ENCODE measurements at places on chromosomes 6 and 20. TPM values are rescaled to one million over a fixed set of nuclear protein-coding genes. Genes with fewer than 3 reads are reported as not detected.

GRCh38 chr6:170221052-170221752, 69.7 kb downstream of the DLL1 start:
- peak; percentile 53 for DNase-seq

RPS6KA2 gene
- 33.2 TPM for total RNA-seq

GRCh38 chr6:112024464-112024863, 29.4 kb upstream of the CCN6 start:
- DNase-seq, result no peak

ZC3H12D gene
- 0.30 TPM for total RNA-seq

GRCh38 chr20:21189761-21190523, 64.1 kb downstream of the KIZ start:
- DNase-seq, result no peak

GRCh38 chr6:26500102-26500501, at the start of gene BTN1A1:
BTN1A1 (plus strand) TSS chr6:26500303; CDS start chr6:26501287, 984 bp downstream.
- no peak for DNase-seq

- DNase-seq, result no peak
Observed at GRCh38 chr6:34071136-34071883, 74.6 kb downstream of the GRM4 start.

GRCh38 chr6:36125575-36125974, 4.7 kb upstream of the MAPK13 start:
- DNase-seq, result no peak

GRCh38 chr20:33415948-33416347, 14.6 kb upstream of the CDK5RAP1 start:
- DNase-seq, result no peak

- DNase-seq, result no peak
Observed at GRCh38 chr20:9368893-9369292, 145.5 kb upstream of the LAMP5 start.

- peak; percentile 30 for DNase-seq
Observed at GRCh38 chr20:23139524-23139923, 53.4 kb upstream of the CD93 start.

DNA sequence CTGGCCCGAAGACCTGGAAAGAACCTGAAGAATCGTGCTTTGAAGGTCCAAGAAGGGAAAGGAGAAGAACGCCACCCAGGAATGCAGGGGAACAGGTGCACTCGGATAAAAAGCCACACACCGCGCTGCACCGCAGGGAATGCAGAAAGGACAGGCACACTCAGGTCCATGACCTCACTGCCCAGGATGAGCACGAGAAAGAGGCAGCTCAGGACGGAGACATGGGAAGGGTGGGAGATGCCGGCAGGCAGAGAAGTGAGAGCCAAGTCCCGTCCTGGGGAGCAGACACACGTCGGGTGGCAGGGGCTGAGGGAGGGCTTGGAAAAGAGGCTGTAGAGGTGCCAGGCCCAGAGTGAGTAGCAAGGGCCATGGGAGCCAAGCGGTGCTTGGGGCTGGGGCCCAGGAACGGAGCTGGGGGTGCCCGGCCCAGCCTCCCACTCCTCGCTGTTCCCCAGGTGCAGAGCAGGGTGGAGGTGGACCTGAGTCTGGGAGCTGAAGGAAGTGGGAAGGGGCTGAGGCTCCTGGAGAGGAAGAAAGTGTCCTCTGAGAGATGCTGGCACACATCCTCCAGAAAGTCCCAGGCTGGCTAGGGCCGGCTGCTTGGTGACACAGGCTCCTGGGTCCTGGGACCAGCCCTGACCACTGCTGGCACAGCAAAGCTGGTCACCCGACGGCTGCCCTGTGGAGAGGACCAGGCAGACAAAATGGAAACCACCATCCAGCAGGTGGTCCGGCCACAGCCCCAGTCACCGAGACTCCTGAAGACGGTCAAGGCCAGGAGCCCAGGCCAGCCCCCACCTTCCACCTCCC, 91.3 kb downstream of the PSMB1 start:
- no peak for DNase-seq

GRCh38 chr6:15369838-15370237, 124.0 kb downstream of the JARID2 start:
- no peak for DNase-seq

GRCh38 chr20:44849703-44850102, 35.8 kb upstream of the YWHAB start:
- no peak for DNase-seq

DNA sequence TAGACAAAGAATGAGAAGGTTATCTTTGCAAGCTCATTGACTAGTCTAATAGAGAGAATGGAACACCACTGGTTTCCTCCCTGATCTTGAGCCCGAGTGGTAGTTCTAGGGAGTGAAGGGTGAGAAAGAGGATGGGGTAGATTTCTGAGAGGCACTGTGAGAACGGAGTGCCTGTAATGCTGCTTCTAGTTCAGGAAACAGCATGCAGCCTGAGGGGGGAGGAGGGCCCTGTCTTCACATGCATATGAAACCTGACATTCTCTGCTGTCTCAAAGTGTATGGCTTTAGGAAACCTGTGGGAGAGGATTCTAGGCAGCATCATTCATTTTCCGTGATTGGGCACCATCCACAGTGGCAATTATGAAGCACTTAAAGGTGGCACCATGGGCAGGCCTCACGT, 259.4 kb upstream of the MAN1A1 start:
- no peak for DNase-seq

GRCh38 chr6:149458806-149459205, 26.0 kb downstream of the ZC3H12D start:
- DNase-seq, result no peak

GRCh38 chr6:132526461-132526860, 11.6 kb upstream of the TAAR9 start:
- no peak for DNase-seq

MICB gene
- 2.4 TPM for total RNA-seq

- no peak for DNase-seq
Observed at GRCh38 chr6:79946272-79947190, 822 bp downstream of the ELOVL4 start.

DNA sequence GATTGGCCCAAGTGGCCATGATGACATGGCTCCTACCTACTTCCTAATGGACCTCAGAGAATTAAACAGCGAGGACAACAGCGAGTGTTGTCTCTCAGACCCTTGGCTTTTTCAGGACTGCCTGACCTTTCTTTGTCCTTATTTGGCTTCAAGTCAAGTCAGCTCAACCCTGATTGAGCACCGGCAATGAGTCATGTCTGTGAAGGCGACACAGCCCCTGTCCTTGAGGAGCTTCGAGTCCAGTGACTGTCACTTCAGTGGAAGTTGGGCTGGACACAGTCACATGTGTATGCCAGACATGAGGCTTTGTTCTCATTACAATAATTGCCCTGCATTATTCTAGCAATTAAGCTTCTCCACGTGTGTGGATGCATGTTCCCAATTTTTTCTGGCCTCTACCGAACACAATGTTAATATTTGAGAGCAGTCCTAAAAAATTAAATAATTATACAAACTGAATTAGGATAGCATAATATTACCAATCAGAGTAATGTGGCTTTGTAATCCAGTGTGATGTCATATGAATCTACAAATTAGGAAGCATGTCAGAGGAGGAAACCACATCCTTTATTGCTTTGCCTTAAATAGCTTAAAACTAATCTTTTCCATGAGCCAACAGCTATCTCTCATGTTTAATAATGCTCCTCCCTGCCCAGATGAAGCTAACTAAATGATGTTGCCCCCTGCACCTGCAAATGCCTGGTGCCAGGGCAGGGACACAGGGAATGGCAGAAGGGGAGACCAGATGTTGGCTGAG, 178.6 kb downstream of the CDH26 start:
- no peak for DNase-seq

GRCh38 chr20:47315339-47316056, 41.0 kb downstream of the ZMYND8 start:
- no peak for DNase-seq

DNA sequence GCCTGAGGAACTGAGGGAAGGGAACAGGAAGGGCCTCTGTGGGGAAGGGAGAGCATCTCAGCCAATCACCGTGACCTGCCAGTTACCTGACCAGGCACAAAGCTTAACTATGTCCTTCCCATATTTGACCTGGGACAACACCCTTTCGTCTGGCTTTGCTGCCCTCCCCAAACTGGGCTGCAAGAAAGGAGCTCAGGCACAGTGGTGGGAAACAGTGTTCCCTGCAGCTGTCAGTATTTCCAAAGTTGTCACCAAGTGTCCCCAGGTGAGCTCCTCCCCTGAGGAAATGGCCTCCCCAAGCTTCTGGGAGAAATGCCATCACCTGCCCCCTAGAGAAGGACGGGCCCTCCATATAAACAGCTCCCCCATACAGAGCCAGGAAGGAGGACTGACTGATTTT, 17.9 kb downstream of the NCR2 start:
- DNase-seq, result no peak

GRCh38 chr6:30359276-30359675, 14.3 kb downstream of the RPP21 start:
- DNase-seq, result no peak

NRSN1 gene
- not detected for total RNA-seq

KIF6 gene
- total RNA-seq, result 1.1 TPM

IRAK1BP1 gene
- 3.4 TPM for total RNA-seq

All from suprapubic skin (tissue), 4 donors.